Effector memory CD4-positive, alpha-beta T cell (primary cell): ENCODE measurements at places on chromosomes 1 and 21.

DNA sequence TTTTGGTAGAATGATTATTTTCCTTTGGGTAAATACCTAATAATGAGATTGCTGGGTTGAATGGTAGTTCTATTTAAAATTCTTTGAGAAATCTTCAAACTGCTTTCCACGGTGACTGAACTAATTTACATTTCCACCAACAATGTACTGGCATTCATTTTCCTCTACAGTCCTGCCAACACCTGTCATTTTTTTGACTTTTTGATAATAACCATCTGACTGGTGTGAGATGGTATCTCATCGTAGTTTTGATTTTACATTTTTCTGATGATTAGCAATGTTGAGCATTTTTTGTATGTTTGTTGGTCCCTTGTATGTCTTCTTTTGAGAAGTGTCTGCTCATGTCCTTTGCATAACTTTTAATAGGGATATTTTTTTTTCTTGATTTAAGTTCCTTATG, 23.5 kb downstream of the KCNK2 start:
- DNase-seq, result no peak
- no peaks in the 10 kb centered on the region for H3K27me3 ChIP-seq
- no peak overlapping the region for H3K4me3 ChIP-seq
- H3K36me3 ChIP-seq, result no peaks in the 10 kb centered on the region
- H3K4me1 ChIP-seq, result no peaks in the 10 kb centered on the region

GRCh38 chr1:160116283-160117147, 956 bp downstream of the ATP1A2 start:
- no peak overlapping the region for H3K4me3 ChIP-seq
- DNase-seq, result no peak
- H3K36me3 ChIP-seq, result no peaks in the 10 kb centered on the region
- H3K4me1 ChIP-seq, result no peaks in the 10 kb centered on the region
- no peaks in the 10 kb centered on the region for H3K27me3 ChIP-seq

DNA sequence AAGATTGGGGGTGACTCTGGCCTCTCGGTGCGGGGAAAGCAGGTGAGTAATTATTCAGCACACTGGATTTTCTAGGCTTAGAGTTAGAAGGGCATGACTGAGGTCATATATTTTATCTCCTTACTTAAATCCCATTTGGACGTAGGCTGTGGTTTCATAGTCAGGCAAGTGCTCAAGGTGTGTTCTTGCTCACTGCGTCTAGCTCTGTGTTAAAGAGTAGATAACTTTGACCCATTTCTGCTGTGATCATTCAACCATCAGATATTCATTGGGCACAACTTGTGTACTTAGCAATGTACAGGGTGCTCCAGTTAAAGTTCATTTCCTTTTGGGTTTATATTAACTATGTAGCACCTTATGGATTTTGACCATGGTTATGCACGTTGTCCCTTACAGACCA, 14.6 kb downstream of the PFKFB2 start:
- no peak overlapping the region for H3K4me3 ChIP-seq
- peaks cover 4% of the 10 kb centered on the region for H3K4me1 ChIP-seq
- no peaks in the 10 kb centered on the region for H3K27me3 ChIP-seq
- no peaks in the 10 kb centered on the region for H3K36me3 ChIP-seq
- no peak for DNase-seq

- no peaks in the 10 kb centered on the region for H3K27me3 ChIP-seq
- DNase-seq, result no peak
- no peaks in the 10 kb centered on the region for H3K4me1 ChIP-seq
- no peak overlapping the region for H3K4me3 ChIP-seq
- H3K27ac ChIP-seq, result no peak overlapping the region
Observed at GRCh38 chr1:156712626-156713025, 7.2 kb upstream of the CRABP2 start.

- H3K27me3 ChIP-seq, result no peaks in the 10 kb centered on the region
- H3K36me3 ChIP-seq, result no peaks in the 10 kb centered on the region
- no peaks in the 10 kb centered on the region for H3K4me1 ChIP-seq
- no peak overlapping the region for H3K27ac ChIP-seq
- DNase-seq, result no peak
- H3K4me3 ChIP-seq, result no peak overlapping the region
Observed at GRCh38 chr1:80444171-80444570, 1356.6 kb upstream of the ADGRL2 start.
